Stimulated activated CD4-positive, alpha-beta T cell treated with anti-CD3 and anti-CD28 coated beads, Interleukin-15, amount 100 ng/mL, for 1 hour (primary cell): ENCODE measurements at places on chromosomes 3 and 15.

- DNase-seq = no peak
Measured at GRCh38 chr3:34276342-34276741, 477.9 kb downstream of the PDCD6IP start.

GRCh38 chr3:133503409-133503808, 70.1 kb upstream of the CDV3 start:
- DNase-seq = no peak

DNA sequence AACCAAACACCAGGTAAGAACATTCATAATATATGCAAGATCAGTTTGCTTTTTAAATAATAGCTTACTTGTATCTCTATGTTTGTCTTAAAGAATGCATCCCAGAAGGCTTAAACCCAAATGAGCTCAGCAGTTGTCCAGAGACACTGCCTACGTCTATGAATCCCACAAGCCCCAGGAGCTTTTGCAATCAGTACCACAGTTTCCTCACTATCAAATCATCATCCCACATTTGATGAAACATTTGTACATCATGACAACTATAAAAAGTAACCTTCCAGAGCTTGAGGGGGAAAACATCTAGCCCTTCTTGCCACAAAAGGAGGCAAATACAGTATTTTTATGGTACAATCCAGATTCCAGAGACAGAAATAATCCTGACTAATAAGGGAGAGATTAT, 63.7 kb downstream of the ATP8B4 start:
- DNase-seq = no peak

DNA sequence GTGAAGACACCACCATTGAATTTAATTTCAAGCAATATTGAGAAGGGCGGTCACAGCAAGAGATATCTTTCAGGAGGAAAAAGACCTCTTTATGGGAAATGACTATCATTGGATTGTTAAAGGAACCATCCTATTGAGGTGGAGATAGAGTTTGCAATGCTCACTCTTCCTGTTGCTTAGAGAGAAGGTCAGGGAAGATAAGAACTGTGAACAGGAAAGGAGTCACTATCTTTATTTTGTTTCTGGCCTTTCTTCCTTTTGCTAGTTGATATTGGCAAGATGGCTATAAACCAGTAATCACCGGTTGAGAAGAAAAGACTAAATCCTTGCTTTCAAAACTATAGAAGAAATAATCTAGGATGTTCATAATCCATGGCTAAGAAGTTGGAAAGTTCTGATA, 112.1 kb upstream of the TMEM108 start:
- no peak for DNase-seq

DNA sequence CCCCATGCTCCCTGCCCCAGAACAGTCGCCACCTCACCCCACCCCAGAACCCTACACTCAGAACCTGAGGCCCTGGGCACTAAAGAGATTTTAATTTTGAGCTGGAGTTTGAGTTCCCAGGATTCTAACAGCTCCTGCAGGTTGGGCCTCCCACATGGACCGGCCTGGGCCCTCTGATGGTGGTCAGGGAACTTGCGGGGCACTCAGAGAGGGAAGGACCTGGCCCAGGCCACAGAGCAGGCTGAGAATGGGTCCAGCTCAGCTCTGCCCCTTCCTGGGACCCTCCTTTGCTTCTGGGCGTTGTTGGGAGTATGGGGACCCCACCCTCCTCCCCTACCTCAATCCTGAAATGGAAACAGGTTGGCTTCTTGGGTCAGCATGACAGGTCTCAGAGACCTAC, 1.1 kb upstream of the SEMA3G start:
- no peak for DNase-seq

DNA sequence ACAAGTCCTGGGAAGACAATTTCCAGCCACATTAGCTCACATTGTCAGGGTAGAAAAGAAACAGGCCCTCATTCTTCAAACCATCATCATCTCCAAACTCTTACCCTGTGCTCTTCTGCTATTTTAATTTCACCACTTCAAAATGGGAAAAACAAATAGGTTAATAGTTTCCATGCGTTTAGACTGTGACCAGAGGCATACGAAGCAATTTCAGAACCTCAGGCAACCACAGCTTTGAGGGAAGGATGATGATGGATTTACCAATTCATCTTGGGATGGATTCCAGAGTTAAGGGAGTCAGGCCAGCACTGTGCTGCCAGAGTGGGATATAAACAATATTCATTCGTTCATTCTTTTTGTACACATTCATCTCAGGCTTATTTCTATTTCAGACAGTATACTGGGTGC, 307.8 kb upstream of the TPRG1 start:
- DNase-seq = no peak

GRCh38 chr15:78382114-78382880, 42.1 kb downstream of the CRABP1 start:
- DNase-seq = no peak

- no peak for DNase-seq
Measured at GRCh38 chr3:17089314-17089700, 204.6 kb downstream of the PLCL2 start.

DNA sequence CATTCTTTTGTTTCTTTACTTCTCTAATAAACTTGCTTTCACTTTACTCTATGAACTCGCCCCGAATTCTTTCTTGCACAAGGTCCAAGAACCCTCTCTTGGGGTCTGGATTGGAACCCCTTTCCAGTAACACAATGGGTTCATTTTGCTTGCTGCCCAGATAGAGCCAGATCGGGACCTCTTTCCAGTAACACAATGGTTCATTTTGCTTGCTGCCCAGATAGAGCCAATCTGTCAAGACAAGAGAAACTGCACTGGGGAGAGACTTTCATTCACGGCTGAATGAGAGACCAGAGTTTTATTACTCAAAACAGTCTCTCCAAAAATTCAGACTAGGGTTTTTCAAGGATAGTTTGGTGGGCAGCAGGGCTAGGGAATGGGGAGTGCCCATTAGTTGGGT, 25.4 kb downstream of the METTL6 start:
- DNase-seq = no peak

GRCh38 chr15:68364028-68364659, 67.8 kb downstream of the ITGA11 start:
- no peak for DNase-seq

DNA sequence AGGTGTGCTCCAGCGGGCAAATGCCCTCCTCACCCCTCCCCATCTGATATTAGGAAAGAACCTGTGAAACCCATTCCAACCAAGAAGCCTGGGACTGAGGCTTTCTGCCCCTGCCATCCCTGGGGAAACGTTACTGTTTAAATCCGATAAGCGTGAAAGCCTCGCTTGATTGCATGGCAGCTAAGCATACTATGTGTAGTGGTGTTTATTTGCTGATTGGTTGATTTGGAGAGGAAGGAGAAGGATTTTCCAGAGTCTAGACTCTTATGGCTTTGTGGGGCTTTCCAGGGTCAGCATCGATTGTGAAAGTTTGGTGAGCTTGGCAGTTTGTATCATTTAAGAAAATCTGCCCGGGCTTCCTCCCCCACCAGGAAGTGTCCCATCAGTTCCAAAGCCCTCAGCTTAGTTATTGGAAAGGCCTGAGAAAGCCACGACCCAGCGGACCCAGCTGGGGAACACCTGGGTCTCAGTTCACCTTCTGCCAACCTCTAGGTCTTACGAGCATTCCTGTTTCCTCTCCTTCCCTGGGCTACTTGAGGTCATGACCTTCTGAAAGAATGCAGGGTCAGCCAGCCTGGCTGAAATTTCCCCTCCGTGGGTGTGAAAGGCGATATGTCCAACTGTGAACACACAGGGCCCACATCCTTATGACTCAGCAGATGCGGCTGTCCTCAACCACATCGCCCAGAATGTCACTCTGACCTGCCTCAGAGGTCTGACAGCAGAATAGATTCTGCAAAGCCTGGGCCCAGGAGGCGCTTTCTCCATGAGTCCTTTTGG, 62.8 kb upstream of the HERC1 start:
- DNase-seq = no peak

- no peak for DNase-seq
Measured at GRCh38 chr3:189637750-189638149, 6.6 kb downstream of the TP63 start.

DNA sequence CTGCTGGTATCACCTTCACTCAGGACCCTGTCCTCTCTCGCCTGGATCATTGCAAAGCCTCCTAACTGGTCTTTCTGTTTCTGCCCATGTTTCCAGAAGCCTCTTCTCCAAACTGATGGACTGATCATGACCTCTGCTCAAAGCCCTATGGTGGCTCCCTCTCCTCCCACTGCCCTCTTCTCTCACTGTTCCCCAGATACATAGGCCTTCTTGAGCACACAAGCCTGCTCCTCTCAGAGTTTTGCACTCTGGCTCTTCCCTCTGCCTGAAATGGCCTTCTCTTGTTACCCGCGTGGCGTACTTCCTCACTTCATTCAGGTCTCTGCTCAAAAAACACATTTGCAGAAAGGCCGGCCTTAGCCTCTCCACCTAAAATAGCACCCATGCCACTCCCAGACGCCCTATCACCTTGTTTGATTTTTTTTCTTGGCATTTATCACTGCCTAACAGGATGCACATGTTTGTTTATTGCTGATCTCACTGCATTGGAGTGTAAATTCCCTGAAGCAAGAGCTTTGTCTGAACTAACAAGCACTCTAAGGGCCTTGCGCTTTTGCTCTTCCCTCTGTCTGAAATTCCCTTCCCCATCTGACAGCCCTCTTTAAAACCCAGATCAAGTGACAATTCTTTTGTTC, 1.4 kb upstream of the ETFA start:
- DNase-seq = no peak

- no peak for DNase-seq
Measured at GRCh38 chr3:125107861-125108567, 52.2 kb upstream of the HEG1 start.

DNA sequence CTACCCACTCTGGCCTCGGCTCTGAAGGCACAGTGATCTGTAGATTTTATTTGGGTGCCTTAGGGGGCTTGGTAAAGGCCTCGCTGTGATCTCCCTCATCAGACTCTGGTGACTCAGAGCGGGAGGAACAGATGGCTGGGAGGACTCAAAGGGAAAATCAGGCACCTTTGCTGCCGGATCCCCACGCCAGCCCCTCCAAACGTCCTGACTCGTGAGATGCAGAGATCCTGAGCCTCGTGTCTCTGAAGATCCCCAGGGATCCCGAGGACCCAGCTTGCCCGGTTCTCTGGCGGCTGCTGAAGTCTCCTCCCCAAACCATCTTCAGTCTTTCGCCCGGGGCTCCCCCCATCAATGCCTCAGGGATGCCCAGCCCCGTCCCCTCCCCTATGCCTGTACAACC, 32.8 kb downstream of the MUC20 start:
- DNase-seq = no peak

- DNase-seq = no peak
Measured at GRCh38 chr15:79849789-79850188, 47.0 kb downstream of the MTHFS start.

GRCh38 chr3:148500881-148501280, 196.8 kb upstream of the AGTR1 start:
- no peak for DNase-seq

DNA sequence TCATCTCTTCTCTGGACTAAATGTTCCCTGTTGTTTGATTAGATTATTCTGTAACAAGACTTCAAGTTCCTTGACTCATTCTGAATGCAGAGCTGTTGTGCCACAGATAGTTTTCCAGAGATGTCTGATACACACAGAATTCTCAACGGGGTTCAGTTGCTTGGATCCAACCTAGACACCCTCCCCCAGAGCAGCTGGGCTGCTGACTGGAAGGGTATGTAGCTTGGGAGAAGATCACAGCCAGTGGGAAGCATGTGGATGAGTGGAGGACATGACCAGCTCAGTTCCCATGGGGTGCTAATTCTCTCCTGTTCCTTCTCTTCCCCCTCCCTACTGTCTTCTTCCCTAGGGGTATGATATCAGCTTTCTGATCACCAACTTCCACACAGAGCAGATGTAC, 6.6 kb upstream of the TTLL3 start:
- DNase-seq = no peak

DNA sequence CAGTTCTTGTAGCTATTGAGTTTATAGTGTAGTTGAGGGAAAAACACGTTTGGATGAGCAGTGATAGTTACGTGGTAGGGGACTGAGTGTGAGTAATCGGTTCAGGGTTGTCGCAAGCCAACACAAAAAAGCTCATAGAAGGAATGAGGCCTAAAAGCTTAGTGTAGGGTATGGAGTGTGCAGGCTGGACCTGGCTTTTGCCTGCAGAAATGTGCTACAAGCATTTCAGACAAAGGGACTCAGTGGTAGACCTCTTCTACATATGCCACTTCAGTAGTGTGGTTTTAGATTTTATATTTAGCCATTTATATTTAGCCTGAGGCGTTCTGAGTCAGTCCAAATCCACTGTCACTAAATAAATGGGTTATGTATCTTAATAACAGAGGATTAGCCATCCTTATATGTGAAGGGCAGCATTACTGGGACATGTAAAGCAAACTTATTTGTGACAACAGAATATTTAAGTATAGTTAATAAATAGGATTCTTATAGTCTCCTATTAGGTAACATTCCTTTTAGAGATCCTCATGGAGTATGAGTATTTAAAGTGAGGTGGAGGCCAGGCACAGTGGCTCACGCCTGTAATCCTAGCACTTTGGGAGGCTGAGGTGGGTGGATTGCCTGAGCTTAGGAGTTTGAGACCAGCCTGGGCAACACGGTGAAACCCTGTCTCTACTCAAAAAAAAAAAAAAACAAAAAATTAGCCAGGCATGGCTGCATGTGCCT, 21.8 kb downstream of the ATP2C1 start:
- DNase-seq = no peak

DNA sequence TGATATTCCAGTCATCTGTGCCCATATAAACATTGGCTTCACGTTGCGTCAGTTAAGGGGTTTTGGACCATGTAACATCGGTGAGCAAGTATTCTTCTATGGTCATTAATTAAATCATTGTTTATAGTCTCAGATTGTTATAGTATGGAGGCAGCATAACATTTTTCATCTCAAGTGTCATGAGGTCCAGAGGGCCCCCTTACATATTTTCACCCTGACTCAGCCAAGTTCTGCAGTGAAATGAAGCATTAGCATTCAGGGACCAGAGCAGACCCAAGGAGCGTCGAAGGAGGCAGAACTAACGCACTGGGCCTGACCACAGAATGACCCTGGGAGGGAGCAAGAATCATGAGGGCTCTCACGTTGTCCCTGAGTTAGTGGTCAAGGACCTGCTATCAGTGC, 171.5 kb downstream of the LRTM1 start:
- DNase-seq = no peak

GRCh38 chr3:100992231-100993012, 799 bp downstream of the ABI3BP start:
- no peak for DNase-seq

DNA sequence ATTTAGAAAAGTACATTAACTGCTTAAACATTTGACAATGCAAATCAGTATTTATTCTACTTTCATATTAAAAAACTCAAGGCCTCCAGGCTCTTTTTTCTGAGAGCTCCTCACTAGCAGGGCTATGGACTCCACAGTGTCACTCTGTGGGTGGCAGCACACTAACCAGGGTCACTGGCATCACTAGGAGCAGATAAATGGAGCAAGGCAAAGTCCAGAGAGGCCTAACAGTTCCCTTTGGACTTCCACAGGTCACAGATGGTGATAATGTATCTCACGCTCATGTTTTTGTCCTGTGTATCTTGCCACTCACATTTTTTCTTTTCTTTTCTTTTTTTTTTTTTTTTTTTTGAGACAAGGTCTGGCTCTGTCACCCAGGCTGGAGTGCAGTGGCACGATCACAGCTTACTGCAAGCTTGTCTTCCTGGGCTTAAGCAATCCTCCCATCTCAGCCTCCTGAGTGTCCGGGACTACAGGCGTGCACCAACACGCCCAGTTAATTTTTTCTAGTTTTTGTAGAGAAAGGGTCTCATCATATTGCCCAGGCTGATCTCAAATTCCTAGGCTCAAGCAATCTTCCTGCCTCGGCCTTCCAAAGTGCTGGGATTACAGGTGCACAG, 7.8 kb downstream of the SPG21 start:
- no peak for DNase-seq

- no peak for DNase-seq
Measured at GRCh38 chr3:4994144-4994730, 15.0 kb downstream of the BHLHE40 start.

GRCh38 chr3:194305356-194306108, 45.6 kb downstream of the CPN2 start:
- DNase-seq = no peak
